ENCODE measurements at places on chromosomes 12 and 14.

GRCh38 chr12:2017546-2018337, 13.5 kb upstream of the DCP1B start:
- DNase-seq: no peak

DNA sequence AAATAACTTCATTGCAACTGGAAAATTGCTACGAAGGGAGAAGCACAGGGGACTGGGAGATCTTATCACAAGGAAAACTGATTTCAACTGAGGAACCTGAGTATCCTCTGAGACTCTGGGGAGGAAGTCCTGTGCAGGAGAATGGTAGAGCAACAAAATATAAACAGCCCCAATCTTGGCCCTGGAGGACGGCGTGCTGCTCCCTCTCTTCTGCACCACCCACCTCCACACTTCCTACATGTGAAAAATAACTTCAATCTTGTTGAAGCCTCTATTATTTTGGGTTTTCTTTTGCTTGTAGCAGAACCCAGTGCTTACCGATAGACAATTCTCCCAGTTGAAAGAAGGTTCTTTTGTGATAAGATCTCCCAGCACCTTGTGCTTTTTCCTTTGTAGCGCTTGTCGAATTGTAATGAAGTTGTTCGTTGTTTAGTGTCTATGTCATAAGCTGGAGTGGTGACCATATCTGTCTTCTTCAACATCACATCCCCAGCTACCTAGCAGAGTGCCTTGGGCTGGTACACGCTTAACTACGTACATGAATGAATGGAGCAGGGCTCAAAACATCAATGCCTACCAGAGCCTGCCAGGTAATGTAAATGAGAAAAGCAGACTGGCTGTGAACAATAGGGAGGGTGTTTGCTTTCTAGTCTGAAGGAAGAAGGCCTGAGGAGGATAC, 2.8 kb upstream of the CD4 start:
- no peak for DNase-seq

DNA sequence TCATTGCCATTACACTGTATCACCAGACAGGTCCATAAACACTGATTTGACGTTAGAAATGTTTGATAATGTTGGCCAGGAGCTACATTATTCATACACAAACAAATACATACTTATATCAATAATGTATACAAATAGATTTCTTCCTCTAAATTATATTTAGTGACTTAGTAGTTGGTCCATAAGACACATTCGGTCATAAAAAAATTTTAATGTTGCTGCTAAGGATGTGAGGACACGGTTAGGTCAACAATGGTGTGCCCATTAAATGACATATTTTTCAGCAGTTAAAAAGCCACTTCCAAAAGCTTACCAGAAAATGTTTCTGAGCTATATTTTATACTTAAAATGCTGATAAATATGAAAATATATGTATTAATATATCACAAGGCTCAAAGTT, 1148.7 kb upstream of the TMEM132C start:
- DNase-seq: no peak

DNA sequence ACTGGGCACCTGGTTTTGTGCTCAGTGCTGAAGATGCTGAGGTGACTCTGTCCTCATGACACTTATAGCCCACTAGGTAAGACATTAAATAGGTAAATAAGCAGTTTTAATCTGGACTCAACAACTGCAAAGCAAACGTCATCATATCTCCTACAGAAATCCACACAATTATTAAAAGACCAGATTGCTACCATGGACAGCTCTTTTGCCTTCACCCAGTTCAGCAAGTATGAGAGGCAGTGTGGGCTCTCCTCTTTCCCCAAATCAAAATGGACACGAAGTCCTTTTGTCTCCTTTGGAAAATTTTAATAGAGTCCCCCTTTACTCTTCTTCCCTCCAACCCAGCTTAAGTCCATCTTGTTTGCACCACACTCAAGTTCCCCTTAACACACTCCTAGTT, 171.1 kb downstream of the RPAP3 start:
- no peak for DNase-seq

- DNase-seq: no peak
Measured at GRCh38 chr14:36442824-36443241, 77.2 kb downstream of the NKX2-1 start.

GRCh38 chr12:121145221-121145620, 12.5 kb downstream of the P2RX7 start:
- no peak for DNase-seq

GRCh38 chr14:22769369-22769768, 2.9 kb downstream of the OXA1L start:
- no peak for DNase-seq

DNA sequence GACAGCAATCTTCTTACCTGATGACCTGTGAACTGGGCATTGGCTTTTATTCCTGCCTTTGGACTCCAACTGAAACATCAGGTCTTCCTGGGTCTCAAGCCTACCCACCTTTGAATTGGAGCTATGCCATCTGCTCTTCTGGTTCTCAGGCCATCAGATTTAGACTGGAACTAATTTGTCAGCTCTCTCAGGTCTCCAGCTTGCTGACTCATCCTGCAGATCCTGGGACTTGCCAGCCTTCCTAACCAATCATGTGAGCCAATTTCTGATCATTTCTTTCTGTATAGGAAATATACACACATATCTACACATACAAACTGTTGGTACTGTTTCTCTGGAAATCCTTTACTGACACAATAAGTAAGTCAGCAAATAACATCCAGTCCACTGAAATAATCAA, 65.3 kb upstream of the TSPAN8 start:
- no peak for DNase-seq

DNA sequence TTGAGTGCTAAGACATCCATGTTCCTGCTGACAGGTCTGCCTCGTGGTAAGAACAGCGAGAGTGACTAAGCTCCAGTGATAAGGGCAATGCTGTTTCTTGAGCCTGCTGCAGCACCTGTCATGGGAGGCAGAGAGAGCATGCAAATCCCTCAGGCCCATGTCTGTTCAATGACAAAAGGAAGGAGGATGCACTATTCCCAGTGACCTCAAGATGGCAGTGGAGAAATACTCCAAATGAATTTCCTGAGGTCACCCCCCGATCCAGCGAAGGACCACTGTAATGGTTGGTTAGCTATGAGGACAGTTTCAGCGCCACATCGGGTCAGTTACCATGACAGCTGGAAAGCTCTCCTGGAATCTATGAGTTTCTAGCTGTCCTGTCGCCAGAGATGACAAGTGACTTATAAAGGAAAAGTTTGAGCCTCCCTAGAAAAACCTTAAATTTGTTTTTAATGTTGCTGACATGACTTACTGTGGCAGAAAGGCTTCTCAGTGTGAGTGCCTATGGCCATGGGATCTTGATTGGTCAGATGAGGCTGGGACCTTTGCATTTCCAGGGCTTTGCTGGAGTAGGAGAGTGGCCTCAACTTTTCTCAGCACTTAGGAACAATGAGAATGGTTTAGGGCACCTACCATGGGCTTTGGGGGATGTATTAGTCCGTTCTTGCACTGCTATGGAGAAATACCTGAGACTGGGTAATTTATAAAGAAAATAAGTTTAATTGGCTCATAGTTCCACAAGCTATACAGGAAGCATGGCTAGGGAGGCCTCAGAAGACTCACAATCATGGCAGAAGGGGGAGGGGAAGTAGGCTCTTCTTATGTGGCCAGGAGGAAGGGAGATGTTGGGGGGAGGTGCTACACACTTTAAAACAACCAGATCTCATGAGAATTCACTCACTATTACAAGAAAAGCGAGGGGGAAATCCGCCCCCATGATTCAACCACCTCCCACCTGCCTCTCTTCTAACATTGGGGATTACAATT, 88.0 kb upstream of the TMEM260 start:
- peak; percentile 1 for DNase-seq

DNA sequence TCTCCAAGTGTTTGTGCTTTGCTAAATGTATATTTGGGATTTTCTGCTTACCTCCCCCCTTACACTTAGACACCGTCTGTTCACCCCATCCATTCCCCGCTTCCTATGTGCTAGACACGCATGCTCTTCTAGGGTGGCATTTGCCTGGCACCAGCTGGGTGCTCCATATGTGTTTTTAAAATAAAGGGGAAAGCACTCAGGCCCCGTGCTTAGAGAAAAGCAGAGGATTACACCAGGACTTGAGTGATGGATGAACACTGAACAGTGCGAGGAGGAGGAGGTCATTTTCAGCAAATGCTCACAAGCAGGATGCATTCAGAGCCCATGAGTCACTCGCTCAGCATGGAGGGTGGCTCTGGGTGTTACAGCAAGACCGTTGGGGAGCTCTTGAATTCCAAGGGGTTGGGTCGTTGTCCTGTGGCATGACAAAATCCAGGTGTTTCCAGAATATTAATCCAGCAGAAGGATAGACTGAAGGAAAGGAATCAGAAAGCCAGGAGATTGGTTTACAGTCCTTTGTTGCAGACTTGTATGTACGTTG, 2.9 kb upstream of the BDKRB1 start:
- DNase-seq: no peak

- no peak for DNase-seq
Measured at GRCh38 chr12:30437616-30438015, 258.1 kb downstream of the IPO8 start.

DNA sequence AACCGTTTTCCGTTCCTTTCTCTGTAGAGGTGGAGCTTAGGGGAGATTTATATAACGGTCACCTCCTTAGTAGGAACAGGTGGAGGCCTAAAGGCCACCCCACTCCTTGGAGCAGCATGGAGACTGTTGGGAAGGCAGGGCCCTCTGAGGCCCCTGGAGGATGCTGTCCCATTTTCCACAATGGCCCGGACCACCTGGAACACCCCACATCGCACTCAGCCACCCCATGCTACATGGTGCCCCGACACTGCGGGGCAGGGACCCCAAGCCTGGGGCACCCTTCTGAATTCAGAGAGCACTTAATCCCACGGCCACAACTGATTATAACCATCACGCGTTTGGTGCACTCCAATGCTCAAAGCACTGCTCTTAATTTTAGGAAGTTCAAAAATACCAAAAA, 41.4 kb downstream of the C14orf132 start:
- DNase-seq: no peak

GRCh38 chr12:6265038-6265405, 45.5 kb upstream of the PLEKHG6 start:
- no peak for DNase-seq

- no peak for DNase-seq
Measured at GRCh38 chr12:108933949-108934348, 54.1 kb downstream of the DAO start.

- no peak for DNase-seq
Measured at GRCh38 chr12:66371982-66372381, 69.7 kb downstream of the HELB start.

DNA sequence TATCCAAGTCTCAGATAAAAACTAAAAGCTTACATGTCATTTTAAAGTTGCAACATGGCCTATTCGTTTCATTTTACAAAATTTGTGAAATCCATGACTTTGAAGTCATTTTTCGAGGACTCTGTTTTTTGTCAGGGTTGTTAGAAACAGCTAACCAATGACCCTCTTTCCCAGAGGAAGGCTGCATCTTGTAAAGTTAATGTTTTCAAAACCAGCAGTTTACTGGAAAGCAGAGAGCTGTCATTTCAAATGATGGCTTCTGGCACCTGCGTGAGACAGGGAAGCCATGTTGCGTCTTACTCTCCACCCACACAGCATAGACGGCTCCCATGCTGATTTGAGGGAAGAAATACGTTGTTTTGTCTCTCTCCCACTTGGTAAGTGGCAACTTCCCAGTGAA, 50.1 kb upstream of the RTRAF start:
- DNase-seq: no peak

DNA sequence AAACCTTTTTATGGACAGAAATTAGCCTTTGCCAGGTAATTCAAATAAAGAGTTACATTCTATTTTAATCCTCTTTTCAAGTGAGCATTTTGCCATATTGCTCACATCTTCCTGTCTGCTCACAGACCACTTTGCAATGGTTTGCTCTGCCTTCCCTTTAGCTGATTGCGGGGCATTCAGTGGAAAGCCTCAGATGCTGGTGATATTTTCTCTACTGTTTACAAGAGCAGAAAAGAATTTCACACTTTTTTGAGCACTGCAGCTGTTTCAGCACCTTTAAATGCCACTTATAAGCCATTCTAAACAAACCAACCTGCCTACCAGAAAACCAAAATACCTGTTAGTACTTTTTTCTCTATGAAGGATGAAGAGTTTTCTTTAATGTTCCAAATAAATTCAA, 195.7 kb upstream of the LRIG3 start:
- DNase-seq: no peak

DNA sequence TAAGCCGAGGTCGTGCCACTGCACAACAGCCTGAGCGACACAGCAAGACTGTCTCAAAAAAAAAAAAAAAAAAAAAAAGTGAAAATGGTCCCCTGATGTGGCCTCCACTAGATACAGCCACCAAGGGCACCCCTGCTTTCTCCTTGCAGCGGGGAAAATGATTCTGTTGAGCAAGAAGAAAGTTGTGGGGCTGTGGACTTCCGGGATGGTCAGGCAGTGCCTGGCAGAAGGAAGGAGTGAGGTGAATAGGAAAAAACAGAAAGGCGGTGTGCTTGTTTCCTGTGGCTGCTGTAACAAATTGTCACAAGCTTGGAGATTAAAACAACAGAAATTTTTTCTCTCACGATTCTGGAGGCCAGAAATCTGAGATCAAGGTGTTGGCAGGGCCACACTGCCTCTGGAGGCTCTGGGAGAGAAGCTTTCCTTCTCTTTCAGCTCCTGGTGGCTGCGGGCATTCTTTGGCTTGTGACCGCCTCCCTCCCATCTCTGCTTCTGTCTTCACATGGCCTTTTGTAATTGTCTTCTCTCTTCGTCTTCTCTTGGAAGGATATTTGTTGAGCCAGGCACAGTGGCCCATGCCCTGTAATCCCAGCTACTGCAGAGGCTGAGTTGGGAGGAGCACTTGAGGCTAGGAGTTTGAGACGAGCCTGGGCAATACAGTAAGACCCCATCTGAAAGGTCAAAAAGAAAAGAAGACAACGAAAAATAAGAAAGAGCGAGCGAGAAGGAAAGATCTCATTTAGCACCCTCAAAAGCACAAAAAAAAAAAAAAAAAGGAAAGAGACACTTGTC, 116.6 kb upstream of the MED13L start:
- no peak for DNase-seq

DNA sequence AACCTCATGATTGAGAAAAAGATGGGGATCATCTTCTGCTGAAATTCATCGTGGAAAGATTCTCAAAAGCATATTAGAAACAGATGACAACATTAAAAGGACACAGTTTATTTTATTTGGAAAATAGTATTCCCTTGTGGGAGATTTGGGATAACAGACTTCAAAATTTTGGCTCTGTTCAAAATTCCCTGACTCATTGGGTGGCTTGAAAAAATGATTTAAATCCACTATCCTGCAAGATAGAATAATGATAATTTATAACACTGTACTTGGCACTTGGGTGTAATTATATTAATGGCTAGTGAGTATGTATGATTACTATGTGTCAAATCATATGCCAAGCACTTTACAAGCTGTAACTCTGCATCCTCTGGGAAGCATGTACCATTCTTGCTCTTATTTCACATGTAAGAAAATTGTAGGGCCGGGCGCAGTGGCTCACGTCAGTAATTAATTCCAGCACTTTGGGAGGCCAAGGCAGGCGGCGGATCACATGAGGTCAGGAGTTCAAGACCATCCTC, 128.8 kb downstream of the LMNTD1 start:
- DNase-seq: no peak

Data from activated T-helper 1 cell treated with anti-CD3 and anti-CD28 coated beads, Interleukin-2, amount 50 U/mL, for 16 hours (primary cell).